ENCODE measurements at places on chromosomes 5 and 9. TPM values are rescaled to one million over a fixed set of nuclear protein-coding genes. Genes with fewer than 3 reads are reported as not detected.

- peaks cover 12% of the 10 kb centered on the region for H3K27me3 ChIP-seq
- peak within 1 kb of the TSS; percentile 87 for H3K27ac ChIP-seq
- peaks cover 7% of the 10 kb centered on the region for H3K36me3 ChIP-seq
- DNase-seq = peak; percentile 99
- H3K4me3 ChIP-seq = peak within 1 kb of the TSS; percentile 98
- H3K4me1 ChIP-seq = peaks cover 39% of the 10 kb centered on the region
These were observed at the start of the genes KCTD16 and YIPF5 for GRCh38 chr5:144170276-144171024. KCTD16 (plus strand) TSS chr5:144170873. YIPF5 (minus strand) TSS chr5:144170659; CDS start chr5:144169955, 704 bp downstream.

ESM1 gene
- 0.21 TPM for total RNA-seq

GRCh38 chr9:111621895-111622480, 9.1 kb upstream of the DNAJC25 start:
- peaks cover 22% of the 10 kb centered on the region for H3K27me3 ChIP-seq
- H3K4me1 ChIP-seq = no peaks in the 10 kb centered on the region
- no peaks in the 10 kb centered on the region for H3K36me3 ChIP-seq

GARNL3 gene
- total RNA-seq = 4.3 TPM

- peak overlapping the region; percentile 96 for H3K27ac ChIP-seq
- peak; percentile 66 for DNase-seq
- H3K4me1 ChIP-seq = peaks cover 68% of the 10 kb centered on the region
These were observed 1.6 kb upstream of the SUB1 start for GRCh38 chr5:32583582-32584232.

DNA sequence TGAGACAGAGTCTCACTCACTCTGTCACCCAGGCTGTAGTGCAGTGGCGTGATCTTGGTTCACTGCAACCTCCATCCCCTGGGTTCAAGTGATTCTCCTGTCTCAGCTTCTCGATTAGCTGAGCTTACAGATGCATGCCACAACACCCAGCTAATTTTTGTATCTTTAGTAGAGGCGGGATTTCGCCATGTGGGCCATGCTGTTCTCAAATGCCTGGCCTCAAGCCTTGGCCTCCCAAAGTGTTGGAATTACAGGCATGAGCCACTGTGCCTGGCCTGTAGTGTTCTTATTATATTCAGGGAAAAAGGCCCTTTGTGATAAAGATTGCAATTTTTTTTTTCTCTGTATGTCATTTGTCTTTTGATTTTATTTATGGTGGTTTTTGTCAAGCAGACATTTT, 24.0 kb upstream of the MCCC2 start:
- H3K27me3 ChIP-seq = no peaks in the 10 kb centered on the region
- H3K27ac ChIP-seq = no peak overlapping the region
- peaks cover 24% of the 10 kb centered on the region for H3K36me3 ChIP-seq
- no peak for DNase-seq
- H3K4me1 ChIP-seq = no peaks in the 10 kb centered on the region
- H3K4me3 ChIP-seq = no peak overlapping the region

DNA sequence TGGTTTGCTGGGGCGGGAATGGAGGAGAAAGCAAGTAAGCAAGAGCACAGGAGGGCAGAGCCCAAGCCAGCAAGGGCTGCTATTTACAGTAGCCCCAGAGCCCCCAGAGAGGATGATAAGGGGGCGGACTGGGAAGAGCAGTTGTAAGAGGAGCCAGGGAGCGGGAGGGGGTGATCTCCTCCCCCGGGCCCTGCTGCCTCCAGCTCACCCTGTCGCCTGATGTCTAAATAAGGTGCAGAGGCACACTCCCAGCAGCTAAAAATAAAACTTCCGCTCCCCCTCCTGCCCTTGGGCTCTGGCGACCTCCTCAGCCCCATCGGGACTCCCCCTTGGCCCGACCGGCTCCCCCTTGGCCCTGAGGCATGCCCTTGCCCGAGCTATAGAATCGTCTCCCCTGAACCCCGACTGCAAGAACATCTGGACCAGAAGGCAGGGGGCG, 14.4 kb upstream of the CCDC69 start:
- peaks cover 49% of the 10 kb centered on the region for H3K4me1 ChIP-seq
- no peaks in the 10 kb centered on the region for H3K27me3 ChIP-seq
- peak overlapping the region; percentile 63 for H3K4me3 ChIP-seq
- peak overlapping the region; percentile 73 for H3K27ac ChIP-seq
- no peak for DNase-seq
- no peaks in the 10 kb centered on the region for H3K36me3 ChIP-seq

IL31RA gene
- not detected for total RNA-seq

GRCh38 chr9:125437771-125438221, 176.2 kb downstream of the GAPVD1 start:
- H3K4me3 ChIP-seq = no peak overlapping the region
- H3K36me3 ChIP-seq = no peaks in the 10 kb centered on the region
- H3K27me3 ChIP-seq = no peaks in the 10 kb centered on the region
- H3K4me1 ChIP-seq = no peaks in the 10 kb centered on the region
- no peak for DNase-seq

- H3K27me3 ChIP-seq = no peaks in the 10 kb centered on the region
- no peaks in the 10 kb centered on the region for H3K36me3 ChIP-seq
- H3K4me3 ChIP-seq = no peak overlapping the region
- no peaks in the 10 kb centered on the region for H3K4me1 ChIP-seq
- no peak overlapping the region for H3K27ac ChIP-seq
- no peak for DNase-seq
These were observed 128.5 kb downstream of the ZNF354C start for GRCh38 chr5:179188636-179189035.

GRCh38 chr5:18375641-18376040, 741.4 kb downstream of the TAF11L14 start:
- no peaks in the 10 kb centered on the region for H3K4me1 ChIP-seq
- no peaks in the 10 kb centered on the region for H3K36me3 ChIP-seq
- H3K27ac ChIP-seq = no peak overlapping the region
- H3K27me3 ChIP-seq = no peaks in the 10 kb centered on the region

DNA sequence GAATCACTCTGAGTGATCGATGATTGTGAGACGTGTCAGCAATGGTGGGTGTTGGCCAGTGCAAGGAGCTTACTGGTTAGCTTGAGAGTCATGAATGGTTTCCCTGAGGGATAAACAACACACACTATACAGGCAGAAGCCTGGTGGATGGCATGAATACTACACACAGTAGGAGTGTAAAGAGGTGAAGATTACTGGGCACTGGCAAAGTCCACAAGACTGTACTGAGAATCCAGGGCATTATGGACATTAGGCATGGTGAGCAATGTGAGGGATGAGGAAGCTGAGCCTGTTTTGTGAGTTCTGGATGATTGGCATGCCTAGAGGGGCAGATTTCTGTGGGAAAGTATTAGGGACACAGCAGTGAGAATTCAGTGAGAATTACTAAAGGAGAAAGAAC, 71.3 kb downstream of the KDM4C start:
- no peak overlapping the region for H3K27ac ChIP-seq
- H3K27me3 ChIP-seq = no peaks in the 10 kb centered on the region
- DNase-seq = no peak
- H3K36me3 ChIP-seq = peaks cover 21% of the 10 kb centered on the region
- no peak overlapping the region for H3K4me3 ChIP-seq

IL13 gene
- 119 TPM for total RNA-seq

KDM4C gene
- 31.5 TPM for total RNA-seq

DNA sequence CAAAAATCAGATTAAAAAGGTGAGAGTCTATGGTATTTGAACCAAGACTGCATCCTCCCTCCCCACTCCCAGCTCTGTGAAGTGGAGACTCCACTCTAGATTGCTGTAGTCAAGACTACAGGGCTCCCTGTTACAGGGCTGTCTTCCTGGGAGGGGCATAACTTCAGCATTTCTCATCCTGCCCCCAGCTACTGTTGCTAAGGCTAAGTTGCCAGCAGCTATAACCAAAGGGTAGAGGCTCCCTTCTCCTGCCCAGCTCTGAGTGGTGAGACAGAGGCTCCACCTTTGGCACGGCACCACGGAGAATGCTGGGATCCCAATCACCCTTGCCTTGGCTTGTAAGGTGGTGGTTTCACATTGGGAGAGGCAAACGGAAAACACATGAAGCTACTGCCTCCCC, 39.2 kb upstream of the GCNT4 start:
- peaks cover 5% of the 10 kb centered on the region for H3K4me1 ChIP-seq
- H3K27ac ChIP-seq = no peak overlapping the region
- H3K27me3 ChIP-seq = peaks cover 2% of the 10 kb centered on the region
- H3K4me3 ChIP-seq = no peak overlapping the region

DNA sequence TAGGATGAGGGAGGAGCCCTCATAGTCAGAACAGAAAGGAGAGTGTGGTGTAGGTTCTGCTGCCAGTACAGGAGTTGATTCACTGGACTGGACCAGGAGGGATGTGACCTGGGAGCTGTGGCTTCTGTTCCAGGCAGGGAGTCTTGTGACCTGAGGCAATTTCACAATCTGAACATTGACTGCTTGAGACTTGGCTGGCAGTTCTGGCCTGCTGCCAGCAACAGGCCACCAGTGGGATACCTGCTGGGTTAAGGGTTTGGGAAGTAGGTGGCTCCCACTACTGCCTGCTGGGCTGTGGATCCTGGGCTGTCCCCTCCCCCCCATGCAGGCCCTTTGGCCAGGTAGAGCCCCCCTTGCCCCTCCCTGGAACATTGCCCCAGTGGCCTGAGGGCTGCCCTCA, 268.6 kb upstream of the ARRDC3 start:
- no peak overlapping the region for H3K27ac ChIP-seq
- no peaks in the 10 kb centered on the region for H3K4me1 ChIP-seq
- no peaks in the 10 kb centered on the region for H3K36me3 ChIP-seq
- H3K4me3 ChIP-seq = no peak overlapping the region
- H3K27me3 ChIP-seq = no peaks in the 10 kb centered on the region

- peak; percentile 82 for DNase-seq
- peaks cover 10% of the 10 kb centered on the region for H3K36me3 ChIP-seq
- peak overlapping the region; percentile 96 for H3K27ac ChIP-seq
- H3K27me3 ChIP-seq = no peaks in the 10 kb centered on the region
- H3K4me1 ChIP-seq = peaks cover 80% of the 10 kb centered on the region
These were observed 63.9 kb downstream of the SERINC5 start for GRCh38 chr5:80191991-80192398.

- peaks cover 36% of the 10 kb centered on the region for H3K36me3 ChIP-seq
- no peaks in the 10 kb centered on the region for H3K27me3 ChIP-seq
- H3K4me3 ChIP-seq = peak overlapping the region; percentile 18
- peak overlapping the region; percentile 1 for H3K27ac ChIP-seq
- H3K4me1 ChIP-seq = peaks cover 59% of the 10 kb centered on the region
These were observed 3.2 kb downstream of the ETF1 start for GRCh38 chr5:138539791-138540190.

DNA sequence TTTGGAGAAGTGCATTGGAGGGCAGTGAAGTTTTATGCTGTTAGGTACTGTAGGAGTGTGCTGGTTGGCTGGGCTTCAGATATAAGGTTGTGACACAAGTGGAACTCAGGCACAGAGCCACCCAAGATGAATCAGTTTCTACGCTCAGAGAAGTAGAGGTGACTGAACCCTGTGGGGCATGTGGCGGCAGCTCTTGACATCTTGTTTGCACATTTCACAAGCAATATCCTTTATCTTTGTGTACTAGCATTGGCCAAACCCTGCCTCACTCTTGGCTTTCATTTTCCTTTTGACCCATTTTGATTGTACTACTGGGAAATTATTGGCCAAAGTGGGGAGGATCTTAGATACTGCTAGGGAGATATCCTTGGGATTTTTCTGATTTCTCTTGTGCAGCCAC, 110.0 kb downstream of the PSAT1 start:
- H3K4me1 ChIP-seq = no peaks in the 10 kb centered on the region
- H3K27ac ChIP-seq = no peak overlapping the region
- H3K4me3 ChIP-seq = no peak overlapping the region
- no peak for DNase-seq

GRCh38 chr5:54580997-54581811, 63.6 kb downstream of the SNX18 start:
- peaks cover 2% of the 10 kb centered on the region for H3K27me3 ChIP-seq
- H3K4me3 ChIP-seq = no peak overlapping the region
- DNase-seq = no peak
- H3K36me3 ChIP-seq = peaks cover 2% of the 10 kb centered on the region
- no peaks in the 10 kb centered on the region for H3K4me1 ChIP-seq
- no peak overlapping the region for H3K27ac ChIP-seq

GRCh38 chr9:70510157-70510770, 95.8 kb upstream of the KLF9 start:
- no peak overlapping the region for H3K27ac ChIP-seq
- no peak overlapping the region for H3K4me3 ChIP-seq
- H3K27me3 ChIP-seq = peaks cover 5% of the 10 kb centered on the region

- no peak for DNase-seq
- no peaks in the 10 kb centered on the region for H3K4me1 ChIP-seq
- no peaks in the 10 kb centered on the region for H3K36me3 ChIP-seq
- no peak overlapping the region for H3K27ac ChIP-seq
These were observed 795.8 kb downstream of the EFNA5 start for GRCh38 chr5:106874974-106875373.

GRXCR2 gene
- total RNA-seq = not detected
